ENCODE measurements at places on chromosomes 4 and X.

GRCh38 chr4:81227138-81227537, 12.1 kb upstream of the PRKG2 start:
- DNase-seq: no peak

- no peak for DNase-seq
Observed at GRCh38 chrX:88613338-88613737, 133.7 kb upstream of the CPXCR1 start.

GRCh38 chr4:178340468-178340867, 898.2 kb upstream of the AGA start:
- DNase-seq: no peak

GRCh38 chrX:96835660-96836289, 47.9 kb upstream of the RPA4 start:
- DNase-seq: no peak

All from stimulated activated CD4-positive, alpha-beta T cell treated with anti-CD3 and anti-CD28 coated beads, TNF-alpha, amount 100 ng/mL, for 4 hours (primary cell).